Right forelimb (tissue), 1 donor: ENCODE measurements at places on chromosomes 7 and 10.

- DNase-seq = peak; percentile 74
Measured at GRCh38 chr7:30285536-30286284, 1.3 kb downstream of the ZNRF2 start.

GRCh38 chr7:3285652-3286051 lies 15.4 kb upstream of the SDK1 start:
- DNase-seq = no peak

DNA sequence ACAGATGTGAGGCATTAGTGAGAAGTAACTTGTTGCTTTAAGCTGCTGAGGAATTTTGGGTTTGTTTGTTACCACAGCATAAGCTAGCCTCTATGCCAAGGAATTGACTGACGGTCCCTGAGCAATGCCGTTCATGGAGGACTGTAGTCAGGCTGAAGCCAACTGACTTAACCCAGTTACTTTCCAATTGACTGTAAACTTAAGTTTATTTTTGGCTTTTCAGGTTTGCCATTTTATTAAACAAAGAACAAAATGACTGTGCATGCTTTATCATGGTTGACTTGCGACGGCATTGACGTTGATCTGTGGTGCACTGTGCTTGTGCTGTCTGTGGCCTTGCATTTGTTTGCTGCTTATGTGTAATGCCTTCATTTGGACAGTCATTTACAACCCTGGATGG lies 53.5 kb downstream of the DNAJB9 start:
- no peak for DNase-seq

- DNase-seq = peak; percentile 31
Measured at GRCh38 chr10:100724531-100725027, 20.8 kb upstream of the PAX2 start.

GRCh38 chr10:113958631-113959382 lies 84.9 kb upstream of the ADRB1 start:
- DNase-seq = no peak

- no peak for DNase-seq
Measured at GRCh38 chr7:129376076-129376777, 58.0 kb upstream of the STRIP2 start.

GRCh38 chr10:46075869-46076268 lies 29.8 kb upstream of the MSMB start:
- no peak for DNase-seq

DNA sequence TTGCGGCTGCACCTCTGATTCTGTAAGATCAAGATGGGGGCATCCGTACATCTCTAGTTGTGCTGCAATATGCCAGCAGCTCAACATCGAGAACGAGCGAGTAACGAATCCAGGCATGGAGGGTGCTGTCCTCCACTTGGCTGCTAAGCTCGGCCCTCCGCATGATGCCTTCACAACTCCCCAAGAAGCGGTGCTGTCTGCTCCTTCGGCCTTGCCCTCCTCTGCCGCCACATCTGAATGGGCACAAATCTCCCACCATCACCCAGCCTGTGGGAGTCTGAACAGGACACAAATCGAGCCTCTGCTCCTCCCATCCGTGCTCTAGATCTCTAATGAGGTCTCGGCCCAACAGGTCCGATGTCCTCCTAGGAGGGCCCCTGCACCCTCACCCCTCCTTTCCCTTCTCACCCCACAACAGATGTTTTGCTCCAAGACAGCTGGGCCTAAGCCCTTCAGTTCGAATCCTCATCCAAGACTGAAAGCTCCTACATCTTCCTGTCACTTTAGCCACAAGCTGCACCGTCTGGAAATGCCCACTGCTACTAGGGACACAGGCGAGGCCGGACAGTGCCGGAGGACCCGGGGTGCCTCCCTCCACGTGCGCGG lies 86.7 kb downstream of the ZNF33B start:
- DNase-seq = no peak

DNA sequence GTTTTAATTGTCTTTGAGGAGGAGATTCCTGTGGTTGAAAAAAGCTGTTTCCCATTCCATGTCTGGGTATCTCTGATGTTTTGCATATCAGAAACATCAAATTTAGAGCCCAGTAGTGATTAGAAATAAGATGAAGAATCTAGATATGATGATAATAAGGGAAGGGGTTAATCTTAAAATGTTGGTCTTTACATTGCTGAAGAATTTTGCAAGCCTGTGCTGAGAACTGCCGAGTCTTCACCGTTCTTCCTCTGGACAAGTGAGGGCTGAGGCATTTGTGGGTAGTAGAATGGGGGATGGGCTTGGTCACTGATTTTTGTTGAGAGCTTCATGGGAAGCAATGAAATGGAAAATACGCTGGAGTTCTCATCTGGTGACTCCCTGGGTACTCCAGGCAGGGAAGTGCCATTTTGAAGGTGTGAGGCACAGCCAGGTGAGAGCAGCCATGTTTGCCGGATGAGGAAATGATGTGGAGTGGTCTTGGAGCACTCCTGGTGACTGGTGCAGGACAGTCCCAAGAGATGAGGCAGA lies 10.2 kb downstream of the TCF7L2 start:
- DNase-seq = peak; percentile 18

- no peak for DNase-seq
Measured at GRCh38 chr10:62671104-62671503, 133.4 kb upstream of the ADO start.

DNA sequence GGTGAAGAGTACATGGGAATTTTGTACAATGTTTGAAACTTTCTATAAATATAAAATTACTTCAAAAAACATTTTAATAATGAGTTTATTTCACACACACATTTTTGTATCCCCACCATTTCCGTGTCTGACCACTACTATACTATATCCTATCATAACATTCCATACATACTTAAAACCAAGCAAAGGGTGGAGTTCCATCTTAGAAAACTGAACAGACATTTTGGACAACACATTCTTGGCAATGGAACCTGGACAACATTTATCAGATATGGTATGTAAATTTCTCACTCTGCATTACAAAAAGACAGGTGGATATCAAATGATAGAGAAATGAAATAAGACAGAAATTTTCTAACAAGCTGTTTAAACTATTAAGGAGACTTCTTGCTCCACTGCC lies 168.9 kb downstream of the TWIST1 start:
- DNase-seq = no peak

DNA sequence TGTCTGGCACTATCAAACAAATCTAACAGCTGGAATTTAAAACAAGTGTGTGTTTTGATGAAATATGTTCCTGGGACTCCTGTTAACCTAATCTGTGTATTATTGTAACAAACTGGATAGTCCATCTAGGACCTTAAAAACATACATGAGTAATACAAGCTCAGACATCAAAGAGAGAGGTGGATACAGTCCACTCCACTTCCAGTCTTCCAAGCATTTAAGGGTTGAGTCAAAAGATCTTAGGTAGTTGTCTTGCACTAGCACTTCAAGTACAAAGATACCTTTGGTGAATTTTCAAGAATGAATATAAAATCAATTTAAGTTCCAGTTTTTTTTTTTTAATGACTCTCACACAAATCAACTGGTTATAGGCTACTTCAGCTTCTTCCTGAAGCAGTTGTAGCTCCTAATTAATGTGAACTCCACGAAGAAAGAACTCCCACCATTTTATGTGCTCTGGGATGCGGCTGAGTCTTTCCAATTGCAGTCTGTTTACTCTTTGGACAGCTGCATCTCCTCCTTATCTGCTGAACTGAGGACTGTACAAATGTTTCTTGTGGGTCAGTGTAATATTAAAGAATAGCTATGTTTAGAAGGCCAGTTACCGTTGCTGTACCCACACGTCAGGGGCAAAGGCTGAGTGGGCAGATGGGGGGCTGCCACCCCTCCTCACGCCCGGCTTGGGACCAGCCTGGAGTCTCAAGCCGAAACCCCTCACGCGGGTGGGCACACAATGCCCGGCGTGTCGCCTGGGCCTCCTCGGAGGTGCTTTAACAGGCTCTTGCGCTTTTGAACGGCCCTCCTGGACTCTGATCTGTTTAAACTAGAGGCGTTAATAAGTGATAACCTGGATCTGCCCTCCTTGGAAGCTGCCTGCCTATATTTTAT lies 2.9 kb upstream of the IGF2BP3 start:
- DNase-seq = peak; percentile 63

- no peak for DNase-seq
Measured at GRCh38 chr7:151211155-151211772, 976 bp upstream of the H2BK1 start.

DNA sequence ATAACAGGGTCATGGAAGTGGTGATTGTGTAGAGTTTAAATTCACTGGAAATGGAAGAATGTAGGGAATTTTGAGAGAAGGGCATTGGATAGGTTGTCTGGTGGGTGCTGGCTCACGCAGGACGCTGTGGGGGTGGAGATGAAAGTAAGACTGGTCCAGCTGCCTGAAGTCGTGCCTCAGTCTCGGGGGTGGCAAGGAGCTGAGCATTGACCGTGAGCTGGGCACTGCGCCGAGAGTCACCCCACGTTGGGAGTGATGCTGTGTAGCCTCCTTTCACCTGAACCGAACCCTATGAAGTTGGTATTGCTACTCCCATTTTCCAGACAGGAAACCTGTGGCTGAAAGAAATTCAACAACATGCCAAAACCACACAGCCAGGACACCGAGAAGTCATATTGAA lies 99.2 kb downstream of the ACTR3B start:
- no peak for DNase-seq
